ENCODE measurements at places on chromosomes 3 and 15.

DNA sequence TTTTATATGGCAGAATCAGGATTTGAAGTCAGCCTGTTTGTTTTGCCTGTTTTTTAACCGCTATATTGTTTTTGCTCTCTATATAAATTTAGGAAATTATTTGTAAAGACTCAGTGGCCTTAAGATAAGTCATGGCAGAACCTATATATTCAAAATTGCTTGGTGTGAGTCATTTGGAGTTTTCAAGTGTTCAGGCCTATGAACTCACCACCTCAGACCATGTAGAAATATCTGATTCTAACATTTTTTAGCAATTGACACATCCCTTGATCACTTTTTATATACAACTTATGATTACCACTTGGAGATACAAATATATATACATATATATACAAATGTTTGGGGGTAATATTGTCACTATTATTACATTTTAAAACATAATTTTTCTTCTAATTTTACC is 95.7 kb downstream of the VGLL3 start:
- no peak for DNase-seq

- DNase-seq = peak; percentile 85
Measured at GRCh38 chr3:48504051-48504946, at the start of gene SHISA5. SHISA5 (minus strand) TSS chr3:48504174; CDS start chr3:48504094, 80 bp downstream.

- DNase-seq = no peak
Measured at GRCh38 chr3:99931059-99931458, 113.4 kb downstream of the CMSS1 start.

- DNase-seq = peak; percentile 72
Measured at GRCh38 chr15:31488437-31489204, 162.0 kb downstream of the KLF13 start.

DNA sequence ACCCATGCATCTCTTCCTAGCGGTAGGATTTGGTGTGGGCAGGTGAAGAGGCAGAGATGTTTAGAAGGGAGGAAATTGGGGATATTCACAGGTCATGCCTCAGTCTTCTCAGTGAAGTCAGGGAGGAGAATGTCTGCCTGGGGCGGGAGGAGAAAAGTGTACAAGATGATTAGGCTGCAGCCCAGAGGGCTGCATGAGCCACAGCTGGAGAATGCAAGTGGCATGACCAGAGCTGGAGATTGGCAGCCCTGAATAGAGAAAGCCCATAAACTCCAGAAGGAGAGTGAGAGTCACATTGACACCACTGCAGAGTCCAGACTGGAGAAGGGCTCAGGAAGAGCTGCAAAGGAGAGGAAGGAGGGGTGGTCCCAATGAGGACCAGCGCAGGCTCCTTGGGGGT is 22.6 kb downstream of the PDHB start:
- no peak for DNase-seq

DNA sequence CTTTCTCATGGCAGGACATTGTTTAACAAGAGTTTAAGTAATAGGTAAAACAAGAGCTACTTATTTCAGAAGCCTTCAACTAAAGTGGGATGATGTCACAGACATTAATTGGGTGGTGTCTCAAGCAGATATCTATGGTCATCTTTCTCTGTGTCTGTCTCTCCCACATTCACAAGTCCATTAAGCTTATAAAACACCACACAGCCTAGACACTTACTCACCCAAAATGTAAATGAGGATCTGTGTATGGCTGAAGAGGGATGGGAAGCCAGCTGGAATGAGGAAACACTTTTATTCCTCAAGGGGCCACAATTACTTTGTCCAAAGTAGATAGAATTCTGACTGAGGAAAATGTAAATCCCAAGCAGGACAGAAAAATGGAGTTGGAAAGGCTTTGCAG is 183.8 kb downstream of the THRB start:
- no peak for DNase-seq

DNA sequence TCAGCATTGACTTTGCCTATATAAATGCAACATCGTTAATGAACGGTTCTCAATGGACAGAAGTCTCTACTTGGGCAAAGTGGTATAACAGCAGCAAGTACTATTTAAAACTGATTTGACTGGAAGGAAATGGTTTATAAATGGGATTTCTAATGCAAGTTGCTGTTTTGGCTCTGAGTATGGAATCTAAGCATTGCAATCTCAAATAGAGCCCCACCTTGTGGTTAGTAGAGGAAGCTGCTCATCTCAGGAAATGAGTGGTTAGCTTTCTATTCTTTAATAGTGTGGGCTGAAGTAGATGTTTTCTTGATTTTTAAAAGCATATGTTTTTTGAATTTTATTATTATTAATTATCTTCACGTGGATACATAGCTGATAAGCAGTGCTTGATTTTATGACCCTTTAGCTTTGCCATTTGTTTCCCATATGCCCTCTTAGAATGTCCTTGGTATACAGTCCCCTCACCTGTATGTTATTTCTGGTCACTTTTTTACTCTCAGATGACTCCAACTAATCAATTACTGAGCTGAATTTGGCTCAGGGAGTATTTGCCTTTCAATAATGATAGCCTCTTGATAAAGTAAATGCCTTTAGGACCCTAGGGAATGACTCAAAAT is 67.1 kb downstream of the OXSM start:
- no peak for DNase-seq

- DNase-seq = no peak
Measured at GRCh38 chr15:64148581-64148980, 3.0 kb upstream of the SNX22 start.

DNA sequence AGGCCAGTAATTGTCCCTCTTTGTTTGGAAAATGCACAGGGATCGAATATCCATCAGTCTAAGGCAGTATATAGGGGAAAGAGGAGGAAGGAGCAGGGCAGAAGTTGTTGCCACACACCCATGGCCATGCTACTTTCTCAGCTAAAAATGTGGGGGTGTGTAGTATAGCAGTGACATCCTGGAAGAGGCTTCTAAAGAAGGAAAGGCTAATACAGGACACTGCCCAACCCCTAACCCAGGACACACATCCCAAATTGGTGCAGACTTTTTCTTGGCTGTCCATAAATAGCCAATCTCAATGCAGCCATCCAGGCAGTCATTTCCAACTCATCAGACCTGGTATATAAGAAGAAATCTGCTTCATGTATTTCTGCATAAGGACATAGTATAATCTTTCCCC is 33.1 kb upstream of the LRRN1 start:
- no peak for DNase-seq

DNA sequence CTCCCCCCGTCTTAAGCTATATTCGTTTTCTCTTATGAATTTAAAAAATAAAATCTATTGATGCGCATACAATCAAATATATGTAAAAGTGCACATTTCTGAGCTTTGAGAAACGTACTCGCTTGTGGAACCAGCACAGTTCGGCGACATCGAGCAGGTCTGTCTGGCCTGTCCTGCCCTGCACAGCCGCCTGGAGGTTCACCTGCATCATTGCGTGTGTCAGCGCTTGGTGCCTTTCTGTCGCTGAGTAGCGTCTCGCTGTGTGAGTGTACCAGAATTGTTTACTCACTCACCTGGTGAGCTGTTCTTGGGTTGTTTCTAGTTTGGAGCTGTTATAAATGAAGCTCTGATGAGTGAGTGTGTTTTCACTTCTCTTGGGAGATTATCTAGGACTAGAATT is 104.0 kb downstream of the VGLL4 start:
- no peak for DNase-seq

GRCh38 chr3:172124271-172124670 is 84.9 kb downstream of the FNDC3B start:
- DNase-seq = no peak

- DNase-seq = no peak
Measured at GRCh38 chr15:93941697-93942096, 289.7 kb upstream of the MCTP2 start.

GRCh38 chr3:60125686-60126085 is 1075.9 kb upstream of the CFAP20DC start:
- peak; percentile 4 for DNase-seq

DNA sequence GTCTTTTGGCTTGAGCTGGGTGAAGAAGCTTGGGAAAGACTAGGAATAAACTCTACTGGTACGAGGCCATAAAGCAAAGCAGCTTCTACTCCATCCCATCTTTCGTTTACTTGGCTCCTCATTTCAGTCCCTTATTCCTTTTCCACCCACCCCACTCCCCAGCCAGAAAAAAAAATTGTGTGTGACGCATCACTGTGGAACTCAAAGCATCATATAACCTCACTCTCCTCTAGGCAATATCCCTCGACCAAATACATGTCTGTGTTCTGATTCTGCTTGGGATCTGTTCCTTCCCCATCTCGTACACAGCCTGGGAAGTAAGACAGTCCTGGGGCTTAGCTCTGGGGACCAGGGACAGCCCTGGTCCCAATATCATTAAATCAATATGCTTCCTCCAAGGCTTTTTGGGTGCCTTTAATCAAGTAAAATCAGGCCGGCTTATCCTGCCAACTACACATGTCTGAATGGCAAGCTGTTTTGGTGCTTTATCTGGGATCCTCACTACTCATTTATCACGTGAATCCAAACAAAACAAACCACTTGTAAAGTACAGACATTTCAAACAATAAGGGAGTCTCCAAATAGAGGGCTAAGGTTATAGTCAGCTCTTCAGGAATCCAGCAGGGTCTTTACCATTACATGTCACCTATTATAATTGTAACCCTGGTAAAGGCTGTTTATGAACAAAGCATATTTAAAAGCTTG is 74.9 kb upstream of the ZBED2 start:
- DNase-seq = no peak

- DNase-seq = no peak
Measured at GRCh38 chr3:130738241-130738640, 8.4 kb downstream of the PIK3R4 start.

- no peak for DNase-seq
Measured at GRCh38 chr3:123790254-123791072, 93.7 kb downstream of the MYLK start.

- DNase-seq = peak; percentile 7
Measured at GRCh38 chr3:72591522-72592421, 256.5 kb downstream of the SHQ1 start.

DNA sequence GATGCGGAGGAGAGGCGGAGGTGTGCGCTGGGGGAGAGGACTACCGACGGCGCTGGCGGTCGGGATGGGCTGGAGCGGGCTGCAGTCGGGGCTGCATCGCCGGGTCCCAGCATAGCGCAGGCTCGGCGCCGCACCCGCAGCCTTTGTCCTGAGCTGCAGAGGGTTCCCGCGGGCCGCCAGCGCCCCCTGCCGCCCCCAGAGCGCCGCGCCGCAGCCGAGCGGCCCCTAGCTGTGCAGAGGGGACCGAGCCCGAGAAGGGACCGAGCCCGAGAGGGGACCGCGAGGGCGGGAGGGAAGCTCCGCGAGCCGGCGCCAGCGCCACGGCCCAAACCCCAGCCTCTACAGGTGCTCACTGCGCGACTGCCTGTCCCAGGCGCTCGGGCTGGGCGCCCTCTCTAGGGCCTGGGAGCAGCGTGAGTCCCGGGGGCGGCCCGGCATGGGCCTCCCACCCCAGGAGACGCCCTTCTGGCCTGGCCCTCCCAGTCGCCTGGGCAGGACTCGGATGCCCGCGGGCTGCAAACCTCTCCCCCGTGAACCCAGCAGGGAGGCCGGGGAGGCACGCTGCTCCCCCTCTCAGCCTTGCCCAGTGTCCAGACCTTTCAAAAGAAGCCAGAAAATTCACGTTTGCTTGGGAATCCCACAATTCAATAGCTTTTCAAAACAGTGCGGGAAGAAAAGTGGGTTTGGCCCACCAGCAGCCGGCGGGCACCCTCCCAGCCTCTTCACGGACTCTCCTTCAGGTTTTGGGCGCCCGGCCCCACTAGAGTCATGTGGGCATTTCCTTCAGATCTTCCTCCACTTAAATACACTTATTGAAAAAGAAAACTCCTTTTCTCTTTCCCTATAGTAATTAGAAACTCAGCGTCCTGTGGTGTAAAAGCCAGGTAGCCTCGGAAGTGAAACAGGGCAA is 134.7 kb downstream of the TPRA1 start:
- DNase-seq = peak; percentile 40

DNA sequence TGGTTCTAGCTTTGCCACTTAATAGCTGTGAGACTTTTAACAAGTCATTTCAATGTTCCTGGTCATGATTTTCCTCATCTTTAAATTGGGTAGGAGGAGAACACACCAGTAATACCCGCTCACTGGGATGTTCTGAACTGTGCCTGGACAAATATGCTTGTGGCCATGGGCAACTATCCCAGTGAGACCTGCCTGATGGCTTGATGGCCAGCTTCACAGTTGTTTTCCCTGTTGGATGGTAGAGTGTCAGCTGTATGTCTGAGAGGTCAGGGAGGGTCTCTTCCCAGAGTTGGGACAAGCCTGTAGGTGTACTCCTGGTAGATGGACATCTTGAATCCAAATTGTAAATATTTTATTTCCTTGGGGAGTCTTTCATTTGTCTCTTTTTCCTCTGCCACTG is 92.5 kb upstream of the PFN2 start:
- no peak for DNase-seq

GRCh38 chr3:23202921-23203707 is at the start of gene UBE2E2:
UBE2E2 (plus strand) TSS chr3:23203327.
- peak; percentile 75 for DNase-seq

GRCh38 chr3:186283651-186284348 is 78.2 kb downstream of the DGKG start:
- no peak for DNase-seq

GRCh38 chr3:72947715-72948490 is 48.7 kb upstream of the PPP4R2 start:
- no peak for DNase-seq

- DNase-seq = no peak
Measured at GRCh38 chr3:186971578-186971977, 41.3 kb downstream of the ST6GAL1 start.

GRCh38 chr15:23787346-23788105 is 100.4 kb upstream of the NDN start:
- DNase-seq = no peak

DNA sequence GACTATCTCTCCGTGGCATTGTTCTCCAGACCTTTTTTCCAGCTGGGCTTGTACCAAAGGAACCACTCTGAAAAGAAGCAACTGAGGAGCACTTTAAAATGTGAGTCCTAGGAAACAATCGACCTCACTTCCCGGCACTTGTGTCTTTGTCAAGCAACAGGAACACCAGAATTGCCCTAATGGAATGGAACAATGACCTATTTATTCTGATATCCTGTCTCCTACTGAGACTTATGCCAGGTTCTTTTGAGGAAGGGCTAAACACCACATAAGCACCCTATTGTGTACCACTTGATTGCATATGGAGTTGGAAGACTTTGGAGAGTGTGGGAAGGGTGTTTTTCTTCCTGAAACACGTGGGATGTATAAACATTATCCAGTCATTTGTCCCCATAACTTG is 56.8 kb upstream of the TGFBR2 start:
- no peak for DNase-seq

All from anterior cingulate cortex (tissue), 58 donors.